Cardiac muscle cell (in vitro differentiated cells and primary cell): ENCODE measurements at places on chromosomes 16 and 17. TPM values are rescaled to one million over a fixed set of nuclear protein-coding genes. Genes with fewer than 3 reads are reported as not detected.

DNA sequence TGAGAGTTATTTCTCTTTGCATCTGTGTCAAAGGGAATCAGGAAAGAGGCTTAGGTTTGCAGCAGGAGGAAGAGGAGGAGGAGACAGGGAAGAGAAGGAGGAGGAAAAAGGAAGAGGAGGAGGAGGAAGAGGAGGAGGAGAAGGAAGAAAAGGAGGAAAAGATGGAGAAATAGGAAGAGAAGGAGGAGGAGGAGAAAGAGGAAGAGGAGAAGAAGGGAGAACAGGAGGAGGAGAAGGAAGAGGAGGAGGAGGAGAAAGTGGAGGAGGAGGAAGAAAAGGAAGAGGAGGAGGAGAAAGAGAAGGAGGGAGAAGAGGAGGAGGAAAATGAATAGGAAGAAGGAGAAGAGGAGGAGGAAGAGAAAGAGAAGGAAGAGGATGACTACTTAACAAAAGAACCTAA, 459.1 kb downstream of the GRIN2A start:
- H3K36me3 ChIP-seq = no peaks in the 10 kb centered on the region
- no peaks in the 10 kb centered on the region for H3K27me3 ChIP-seq
- no peak overlapping the region for H3K27ac ChIP-seq
- no peak for DNase-seq
- no peak overlapping the region for H3K4me3 ChIP-seq

DNA sequence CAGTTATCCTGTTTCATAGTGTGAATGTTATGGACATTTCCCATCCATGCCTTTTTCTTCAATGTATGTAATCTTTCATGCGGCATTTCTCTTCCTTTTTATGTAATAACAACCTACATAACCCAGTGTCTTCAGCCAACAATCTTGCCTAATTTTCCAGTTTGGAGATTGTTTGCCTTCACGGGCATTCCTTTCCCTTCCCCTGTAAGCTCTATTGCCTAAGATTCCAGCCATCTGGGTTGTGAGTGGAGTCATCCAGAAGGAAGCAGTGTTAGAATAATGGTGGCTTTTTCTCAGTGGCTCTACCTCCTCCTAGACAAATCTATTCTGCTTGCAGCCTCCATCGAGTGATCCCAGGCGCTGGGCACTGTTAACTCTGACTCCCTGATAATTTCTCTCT, 22.3 kb downstream of the SYCE1L start:
- H3K4me3 ChIP-seq = no peak overlapping the region
- DNase-seq = peak; percentile 80

DNA sequence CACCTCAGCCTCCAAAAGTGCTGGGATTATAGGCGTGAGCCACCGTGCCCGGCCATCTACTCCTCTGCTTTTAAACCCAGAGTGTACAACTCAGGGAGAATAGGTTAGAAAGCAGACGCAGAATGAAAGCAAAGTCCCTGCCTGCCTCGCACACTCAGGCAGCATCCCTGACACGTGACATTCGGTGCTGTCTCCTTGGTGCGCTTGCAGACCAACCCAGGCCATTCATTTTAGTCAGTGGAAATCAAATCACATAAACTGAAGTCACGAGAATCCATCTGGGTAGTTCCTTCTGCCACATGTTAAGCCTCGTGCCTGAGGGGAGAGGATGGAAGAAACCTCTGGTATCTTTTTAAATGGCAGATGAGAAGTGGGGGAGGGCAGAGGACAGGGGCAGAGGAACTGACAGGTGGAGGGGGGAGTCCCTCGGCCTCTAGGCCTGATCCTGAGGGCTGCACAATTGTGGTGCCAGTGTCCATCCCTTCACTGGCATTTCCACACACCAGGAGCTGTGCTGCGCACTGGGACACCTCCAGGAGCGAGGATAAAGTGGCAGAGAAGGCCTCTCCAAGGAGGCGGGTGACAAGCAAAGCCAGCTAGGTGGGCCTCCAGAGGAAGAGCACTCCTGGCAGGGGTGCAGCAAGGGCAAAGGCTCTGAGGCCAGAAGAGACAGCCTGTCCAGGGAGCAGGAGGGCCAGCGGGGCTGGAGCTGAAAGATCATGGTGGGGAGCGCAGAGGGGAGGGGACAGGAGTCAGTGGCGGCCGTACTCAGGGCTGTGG, 196.3 kb downstream of the KATNIP start:
- no peaks in the 10 kb centered on the region for H3K36me3 ChIP-seq
- no peak overlapping the region for H3K27ac ChIP-seq
- H3K27me3 ChIP-seq = no peaks in the 10 kb centered on the region
- no peak overlapping the region for H3K4me3 ChIP-seq

- no peaks in the 10 kb centered on the region for H3K27me3 ChIP-seq
- no peak for DNase-seq
- H3K4me3 ChIP-seq = no peak overlapping the region
- H3K27ac ChIP-seq = no peak overlapping the region
- H3K36me3 ChIP-seq = peaks cover 6% of the 10 kb centered on the region
Observed at GRCh38 chr17:2388683-2389055, 12.2 kb downstream of the MNT start.

DNA sequence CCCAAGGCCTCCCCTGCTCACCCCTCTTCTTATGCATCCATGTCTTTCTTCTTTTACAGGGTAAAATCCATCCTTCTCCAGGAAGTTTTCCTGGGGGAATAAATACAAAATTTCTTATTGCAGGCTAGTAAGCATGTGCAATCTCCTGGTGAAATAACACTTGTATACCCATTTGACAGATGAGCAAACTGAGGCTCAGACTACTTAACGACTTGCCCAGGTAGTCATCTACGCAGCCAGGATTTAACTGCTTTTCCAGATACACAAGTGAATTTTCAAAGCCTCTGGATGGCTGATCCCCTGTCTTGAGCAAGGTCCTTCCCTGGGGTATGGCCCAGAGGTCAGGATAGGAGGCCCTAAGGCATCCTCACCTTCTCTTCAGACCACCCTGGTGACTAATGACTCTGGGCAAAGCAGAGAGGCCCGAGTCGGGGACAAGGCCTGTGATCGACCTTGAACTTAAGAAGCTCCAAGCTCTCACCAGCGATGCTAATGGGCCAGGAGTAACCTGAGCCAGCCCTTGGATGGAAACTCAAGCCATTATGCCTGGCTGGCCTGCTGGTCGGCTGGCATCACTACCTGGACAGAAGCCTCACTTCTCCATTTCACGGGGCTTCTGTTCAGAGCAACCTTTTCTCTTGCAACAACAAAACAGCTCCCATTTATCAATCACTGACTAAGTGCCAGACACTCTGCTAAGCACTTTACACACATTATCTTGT, 33.1 kb downstream of the ZNF423 start:
- no peak overlapping the region for H3K4me3 ChIP-seq
- no peaks in the 10 kb centered on the region for H3K36me3 ChIP-seq
- H3K4me1 ChIP-seq = peaks cover 13% of the 10 kb centered on the region
- no peak overlapping the region for H3K27ac ChIP-seq

ZSCAN10 gene
- total RNA-seq = 0.42 and 0.78 TPM in 2 replicates

DNA sequence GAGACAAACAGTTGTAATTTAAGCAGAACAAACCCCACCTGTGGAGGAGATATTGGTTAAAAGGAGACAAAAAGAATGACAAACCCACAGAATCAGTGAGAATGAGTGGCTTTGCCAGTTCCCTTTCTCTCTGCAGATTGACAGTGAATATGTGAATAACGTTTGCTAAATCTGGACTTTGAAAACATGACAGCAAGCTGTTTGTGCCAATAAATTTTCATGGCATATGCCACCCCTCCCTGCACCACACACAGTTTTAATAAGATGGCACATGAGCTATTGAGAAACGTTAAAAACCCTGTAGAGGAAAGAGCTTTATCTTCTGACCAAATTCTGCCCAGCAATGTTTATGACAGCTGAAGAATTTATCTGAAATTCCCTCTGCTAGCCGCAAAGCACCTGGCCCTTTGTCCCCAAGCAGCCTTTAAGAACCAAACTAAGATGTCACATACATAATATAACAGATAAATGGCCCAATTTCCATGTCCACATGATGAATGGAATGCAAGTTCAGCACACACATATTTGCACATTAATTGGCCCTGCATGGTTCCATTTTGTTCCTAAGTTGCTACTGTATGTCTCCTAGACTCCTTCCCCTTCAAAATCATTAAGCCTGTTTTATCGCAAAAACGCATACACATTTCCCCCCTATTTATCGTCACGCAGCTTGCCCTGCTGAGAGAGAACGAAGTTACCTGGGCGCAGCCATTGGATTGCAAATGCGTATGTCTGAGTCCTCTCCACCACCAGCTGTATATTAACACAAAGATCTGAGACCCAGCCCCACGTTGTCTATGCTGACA, 773.5 kb upstream of the EEF2KMT start:
- H3K36me3 ChIP-seq = no peaks in the 10 kb centered on the region
- H3K4me1 ChIP-seq = no peaks in the 10 kb centered on the region
- H3K4me3 ChIP-seq = no peak overlapping the region
- no peak overlapping the region for H3K27ac ChIP-seq
- DNase-seq = no peak

OR3A2 gene
- not detected in 2 replicates for total RNA-seq

DNA sequence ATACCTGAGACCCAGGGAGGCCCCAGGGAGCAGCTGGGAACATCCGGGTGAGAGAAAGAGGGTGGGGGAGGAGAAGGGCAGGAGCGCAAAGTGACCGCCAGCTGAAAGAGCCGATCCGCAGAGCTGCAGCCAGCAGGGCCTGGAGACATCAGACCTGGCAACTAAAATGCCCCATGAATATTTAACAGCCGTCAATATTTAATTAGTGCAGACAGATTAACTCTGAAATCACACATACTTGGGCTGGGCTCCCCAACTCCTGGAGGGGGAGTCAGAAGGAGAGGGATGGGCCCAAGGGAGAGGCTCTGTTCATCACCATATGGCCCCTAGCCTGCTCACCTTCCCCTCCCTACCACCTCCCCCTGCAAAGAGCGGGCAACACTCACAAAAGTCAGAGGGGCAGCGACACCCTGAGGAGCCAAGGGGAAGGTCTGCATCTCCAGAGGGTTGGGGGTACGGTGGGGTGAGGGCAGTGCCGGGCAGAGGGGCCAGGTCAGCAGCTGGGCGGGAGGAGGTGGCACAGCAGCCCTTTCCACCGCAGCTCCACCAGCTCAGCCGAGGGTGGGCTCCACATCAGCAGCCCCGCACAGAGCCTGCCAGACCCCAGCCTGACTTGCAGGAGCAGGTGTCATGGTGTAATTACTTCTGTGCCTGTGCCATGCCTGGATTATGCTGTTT, 61.9 kb upstream of the CCL1 start:
- DNase-seq = no peak
- H3K4me1 ChIP-seq = no peaks in the 10 kb centered on the region
- H3K36me3 ChIP-seq = no peaks in the 10 kb centered on the region
- H3K27ac ChIP-seq = no peak overlapping the region
- peaks cover 51% of the 10 kb centered on the region for H3K27me3 ChIP-seq
